ENCODE measurements at places on chromosomes 13 and 19. TPM values are rescaled to one million over a fixed set of nuclear protein-coding genes. Genes with fewer than 3 reads are reported as not detected.

GRCh38 chr13:43014162-43014561 lies 9.2 kb upstream of the DNAJC15 start:
- no peak for DNase-seq

GRCh38 chr19:17944301-17944700 lies 11.5 kb downstream of the CCDC124 start:
- no peak for DNase-seq

DNA sequence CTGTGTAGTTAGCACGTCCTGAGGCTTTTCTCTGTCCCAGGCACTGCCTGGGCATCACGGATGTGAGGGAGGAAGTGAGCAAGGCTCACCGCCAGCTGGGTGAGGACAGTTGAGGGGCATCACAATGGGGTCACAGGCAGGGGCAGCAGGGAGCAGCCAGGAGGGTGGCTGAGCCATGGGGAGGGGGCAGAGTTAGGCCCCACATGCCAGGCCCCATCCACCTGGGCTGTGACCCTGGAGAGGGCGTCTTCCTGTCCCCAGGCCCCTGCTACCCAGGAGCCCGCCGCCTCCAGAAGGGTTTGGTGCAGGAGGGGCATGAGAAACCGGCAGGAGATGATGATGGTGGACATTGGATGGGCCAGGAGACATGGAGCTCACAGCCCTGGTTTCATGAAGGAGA lies 56.8 kb upstream of the F7 start:
- no peak for DNase-seq

- DNase-seq = no peak
Observed at GRCh38 chr13:88601949-88602348, 930.8 kb downstream of the SLITRK5 start.

DNA sequence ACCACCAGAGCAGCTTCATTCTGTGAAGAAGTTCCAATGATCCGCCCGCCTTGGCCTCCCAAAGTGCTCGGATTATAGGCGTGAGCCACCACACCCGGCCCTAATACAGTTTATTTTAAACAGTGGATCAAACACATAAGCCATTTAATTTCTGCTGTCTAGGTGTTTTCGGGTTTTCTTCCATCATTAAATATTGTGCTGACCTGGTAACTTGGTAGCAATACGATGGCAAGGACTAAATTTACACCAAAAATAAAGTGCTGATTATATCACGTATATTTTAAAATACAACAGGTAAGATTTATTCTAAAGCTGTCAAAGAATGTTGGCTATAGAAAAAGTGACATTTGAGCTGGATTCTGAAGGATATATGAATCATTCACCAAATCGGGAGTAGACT lies 1.3 kb downstream of the MED4 start:
- no peak for DNase-seq

- DNase-seq = no peak
Observed at GRCh38 chr13:40980461-40980860, 38.7 kb downstream of the ELF1 start.

GRCh38 chr13:40452038-40452666 lies 214.3 kb downstream of the FOXO1 start:
- no peak for DNase-seq

GRCh38 chr19:8148088-8148409 lies 1.3 kb downstream of the FBN3 start:
- no peak for DNase-seq

GRCh38 chr13:62598708-62599107 lies 1183.1 kb upstream of the PCDH20 start:
- DNase-seq = no peak

- DNase-seq = no peak
Observed at GRCh38 chr13:80339912-80340650, 845 bp downstream of the SPRY2 start.

DNA sequence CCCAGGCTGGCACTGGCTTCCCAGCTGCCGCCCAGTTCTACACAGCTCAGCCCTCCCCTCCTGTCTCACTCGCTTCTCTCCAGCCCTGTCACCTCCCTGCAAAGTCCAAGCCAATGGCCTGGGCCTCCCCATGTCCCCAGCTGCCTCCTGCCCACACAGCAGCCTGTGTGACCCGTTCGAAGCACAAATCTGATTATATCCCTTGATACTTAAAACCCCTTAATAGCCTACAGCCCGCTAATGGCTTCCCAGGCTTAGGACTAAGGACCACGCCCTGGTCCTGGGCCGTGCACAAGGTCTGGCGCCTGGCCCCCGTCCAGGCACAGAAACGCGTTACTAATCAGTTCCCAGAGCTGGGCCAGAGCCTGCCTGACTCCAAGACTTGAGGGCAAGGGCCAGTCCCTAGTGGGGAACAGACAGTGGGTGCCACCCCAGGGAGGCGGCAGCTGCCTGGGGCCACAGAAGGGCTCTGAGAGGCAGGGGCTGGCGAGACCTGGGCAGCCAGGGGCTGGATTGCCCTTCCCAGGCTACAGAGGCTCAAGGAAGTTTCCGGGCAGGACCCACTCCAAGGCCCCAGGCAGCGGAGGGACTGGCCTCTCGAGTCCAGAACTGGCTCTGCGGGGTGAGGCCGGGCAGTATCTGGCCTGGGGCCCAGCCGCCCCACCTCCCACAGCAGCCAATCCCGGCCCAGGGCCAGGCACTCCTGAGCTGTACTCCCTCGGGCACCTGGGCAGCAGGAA lies 10.4 kb downstream of the XAB2 start:
- no peak for DNase-seq

- no peak for DNase-seq
Observed at GRCh38 chr19:38015761-38016160, 108.8 kb downstream of the SIPA1L3 start.

- no peak for DNase-seq
Observed at GRCh38 chr13:96871469-96871868, 122.8 kb downstream of the OXGR1 start.

DNA sequence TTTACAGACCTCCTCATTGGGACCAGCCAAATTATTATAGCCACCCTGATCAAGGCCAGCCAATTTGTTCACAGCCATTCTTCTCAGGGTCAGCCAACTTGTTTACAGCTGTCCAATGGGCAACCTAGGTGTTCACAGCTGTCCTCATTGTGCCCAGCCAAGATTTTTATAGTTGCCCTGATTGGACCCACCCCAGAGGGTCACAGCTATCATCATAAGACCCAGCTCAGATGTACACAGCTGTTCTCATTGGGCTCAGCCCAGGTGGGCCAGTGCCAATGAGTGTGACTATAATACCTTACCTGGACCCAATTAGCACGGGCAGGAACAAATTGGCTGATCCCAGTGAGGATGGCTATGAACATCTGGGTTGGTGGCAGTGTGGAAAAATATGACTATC lies 1151.8 kb downstream of the UQCRFS1 start:
- no peak for DNase-seq

- DNase-seq = no peak
Observed at GRCh38 chr13:33263484-33263883, 22.1 kb downstream of the STARD13 start.

- DNase-seq = no peak
Observed at GRCh38 chr13:30331331-30331771, 24.0 kb upstream of the KATNAL1 start.

The IFNL1 gene
- polyA plus RNA-seq = not detected

The PDX1 gene
- polyA plus RNA-seq = not detected

The LRRC25 gene
- 3.3 TPM for polyA plus RNA-seq

The MTMR6 gene
- polyA plus RNA-seq = 15.4 TPM

The C1QTNF9B gene
- polyA plus RNA-seq = not detected

The KLHL26 gene
- polyA plus RNA-seq = 5.0 TPM

The TTC9B gene
- polyA plus RNA-seq = 0.04 TPM

The NMRK2 gene
- not detected for polyA plus RNA-seq

The FCAR gene
- 1.9 TPM for polyA plus RNA-seq

The KLK1 gene
- polyA plus RNA-seq = 9.5 TPM

Measured in B cell (primary cell).